ENCODE measurements at places on chromosomes 5 and 9. TPM values are rescaled to one million over a fixed set of nuclear protein-coding genes. Genes with fewer than 3 reads are reported as not detected.

The TUSC1 gene
- total RNA-seq = 9.2 TPM

The IL3 gene
- total RNA-seq = not detected

The NR2F1 gene
- 5.9 TPM for total RNA-seq

The DNM1 gene
- total RNA-seq = 45.6 TPM

The MCTP1 gene
- 43.4 TPM for total RNA-seq

The AFAP1L1 gene
- total RNA-seq = 8.2 TPM

The SPOCK1 gene
- total RNA-seq = 17.0 TPM

The EFNA5 gene
- total RNA-seq = 11.1 TPM

The ASPN gene
- 0.78 TPM for total RNA-seq

The RAD1 gene
- 23.9 TPM for total RNA-seq

The INSYN2B gene
- total RNA-seq = 6.6 TPM

The SLC1A1 gene
- total RNA-seq = 28.7 TPM

The LRRTM2 gene
- total RNA-seq = under 0.01 TPM

The SYK gene
- total RNA-seq = not detected
